ENCODE measurements at places on chromosomes 7 and 10.
A peak's percentile ranks its signal among the peaks of the same experiment; 100 is the strongest.

DNA sequence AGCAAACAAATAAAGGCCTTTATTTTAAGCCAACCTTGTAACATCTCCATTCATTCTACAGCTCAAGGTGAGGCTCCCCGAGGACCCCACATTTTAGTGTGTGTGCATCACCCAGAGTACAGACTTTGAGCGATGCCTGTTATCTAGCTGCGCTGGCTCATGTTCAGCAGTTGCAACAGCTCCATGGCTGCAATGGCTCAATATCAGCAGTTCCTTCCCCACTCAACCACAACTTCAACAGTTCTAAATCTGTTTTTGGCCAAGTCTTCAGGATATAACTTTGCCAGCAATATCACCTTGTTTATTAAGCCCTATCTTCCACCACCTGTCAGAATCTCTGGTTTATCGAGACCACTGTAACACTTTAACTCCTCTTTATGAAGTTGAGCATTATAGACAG lies 95.8 kb downstream of the WNT2 start:
- no peak for DNase-seq

DNA sequence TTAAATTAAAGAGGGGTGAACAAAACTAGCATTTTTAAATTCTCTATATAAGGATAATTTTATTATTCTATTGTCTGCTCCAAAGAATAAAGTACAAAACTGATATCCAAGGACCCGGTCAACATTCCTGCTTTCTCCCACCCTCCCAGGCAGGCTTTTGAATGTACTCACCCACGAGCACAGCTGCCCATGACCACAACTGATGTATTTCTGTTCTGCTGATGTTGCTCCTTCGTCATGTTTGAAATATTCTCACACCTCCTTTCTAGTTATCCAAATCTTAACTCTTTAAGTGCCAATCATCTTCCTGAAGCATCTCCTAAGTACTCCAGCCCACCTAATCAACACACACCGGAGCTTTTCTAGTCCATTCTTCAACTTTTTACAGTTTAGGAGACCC lies 46.7 kb downstream of the CALD1 start:
- no peak for DNase-seq

GRCh38 chr7:38232502-38233366 lies 40.7 kb downstream of the TARP start:
- peak; percentile 17 for DNase-seq

DNA sequence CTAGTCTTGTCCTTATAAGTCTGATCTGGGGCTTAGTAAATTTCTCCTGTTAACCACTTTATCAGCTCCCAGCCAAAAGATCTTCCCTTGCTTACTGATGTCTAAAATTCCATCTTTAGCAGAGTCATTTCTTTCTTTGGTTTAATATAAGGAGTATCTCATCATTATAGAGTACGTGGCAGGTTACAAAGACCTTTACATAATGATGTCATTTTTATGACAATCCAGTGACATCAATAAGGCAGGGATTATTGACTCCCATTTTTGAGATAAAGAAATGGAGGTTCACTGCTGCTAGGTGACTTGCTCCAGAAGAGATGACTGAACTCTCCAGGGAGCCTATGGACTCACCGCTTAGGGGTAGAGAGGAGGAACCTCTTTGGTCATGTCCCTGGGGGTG lies 8.1 kb upstream of the IFRD1 start:
- no peak for DNase-seq

DNA sequence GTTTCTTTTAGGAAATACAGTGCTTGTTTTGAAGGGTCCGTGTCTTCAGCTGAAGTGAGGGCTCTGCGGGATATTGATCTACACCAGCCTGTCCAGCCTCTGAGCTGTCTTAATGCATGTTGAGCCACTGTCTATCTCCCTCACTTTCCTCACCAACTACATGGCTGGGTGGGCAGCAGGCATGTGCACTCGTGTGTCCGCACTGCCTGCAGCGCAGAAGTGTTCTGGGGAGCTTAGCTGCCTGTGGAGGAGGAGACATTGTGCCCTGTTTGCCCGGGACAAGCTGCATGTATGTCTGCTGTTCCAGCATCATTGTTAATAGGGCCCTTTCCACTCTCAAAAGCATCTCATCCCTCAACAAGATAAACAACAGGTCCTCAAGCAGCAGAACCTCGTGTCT lies 133.1 kb upstream of the EEPD1 start:
- DNase-seq: no peak

DNA sequence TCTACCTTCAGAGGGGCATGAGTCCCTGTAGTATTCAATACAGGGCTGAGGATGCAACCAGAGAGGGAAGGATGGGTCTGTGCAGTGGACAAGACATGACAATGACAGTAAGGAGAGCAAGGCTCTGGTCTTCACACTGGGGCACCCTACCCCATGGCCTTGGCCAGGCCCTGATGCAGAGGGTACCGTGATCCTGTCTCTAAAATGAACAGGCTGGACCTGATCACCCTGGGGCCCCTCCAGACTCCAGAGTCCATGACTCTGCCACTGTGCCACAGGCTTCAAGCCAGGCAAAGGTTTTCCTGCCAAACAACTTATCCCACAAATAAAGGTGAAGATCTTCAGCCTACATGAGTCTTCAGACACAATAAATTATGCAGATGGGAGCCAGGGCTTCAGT lies 4.9 kb downstream of the MAT1A start:
- no peak for DNase-seq

- no peak for DNase-seq
Measured at GRCh38 chr7:154777489-154777888, 225.4 kb downstream of the PAXIP1 start.

DNA sequence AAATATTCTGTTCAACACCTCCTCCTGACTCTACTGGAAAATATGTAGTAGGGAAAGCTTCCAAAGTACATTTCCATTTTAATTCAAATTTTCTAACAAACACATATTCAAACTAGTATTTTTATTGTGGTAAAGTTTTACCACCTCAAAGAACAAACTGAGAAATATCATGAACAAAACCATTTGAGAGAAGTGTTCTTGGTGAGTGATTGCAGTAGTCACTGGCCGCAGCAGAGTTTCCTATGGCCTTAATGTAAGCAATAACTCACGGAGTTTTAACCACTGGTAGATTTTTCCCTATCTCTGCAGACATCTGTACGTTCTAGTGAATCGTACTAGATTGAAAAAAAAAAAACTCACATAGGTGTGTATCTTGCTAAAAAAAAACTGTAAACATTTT lies 487.0 kb upstream of the FZD8 start:
- no peak for DNase-seq

- DNase-seq: no peak
Measured at GRCh38 chr10:78473006-78473405, 439.3 kb downstream of the RPS24 start.

GRCh38 chr7:25624833-25625232 lies 396.5 kb upstream of the NPVF start:
- DNase-seq: no peak

DNA sequence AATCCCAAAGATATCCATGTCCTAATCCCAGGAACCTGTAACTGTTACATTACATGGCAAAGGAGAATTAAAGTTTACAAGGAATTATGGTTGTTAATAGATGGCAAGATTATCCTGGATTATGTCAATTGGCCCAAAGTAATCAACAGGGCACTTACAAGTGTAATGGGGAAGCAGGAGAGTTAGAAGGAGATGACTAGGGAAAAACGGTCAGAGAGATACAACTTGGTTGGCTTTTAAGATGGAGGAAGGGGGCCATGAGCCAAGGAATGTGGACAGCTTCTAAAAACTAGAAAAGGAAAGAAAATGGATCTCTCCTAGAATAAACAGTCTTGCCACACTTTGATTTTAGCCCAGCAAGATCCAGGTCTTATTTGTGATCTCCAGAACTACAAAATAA lies 3.3 kb downstream of the JMJD1C start:
- DNase-seq: no peak

DNA sequence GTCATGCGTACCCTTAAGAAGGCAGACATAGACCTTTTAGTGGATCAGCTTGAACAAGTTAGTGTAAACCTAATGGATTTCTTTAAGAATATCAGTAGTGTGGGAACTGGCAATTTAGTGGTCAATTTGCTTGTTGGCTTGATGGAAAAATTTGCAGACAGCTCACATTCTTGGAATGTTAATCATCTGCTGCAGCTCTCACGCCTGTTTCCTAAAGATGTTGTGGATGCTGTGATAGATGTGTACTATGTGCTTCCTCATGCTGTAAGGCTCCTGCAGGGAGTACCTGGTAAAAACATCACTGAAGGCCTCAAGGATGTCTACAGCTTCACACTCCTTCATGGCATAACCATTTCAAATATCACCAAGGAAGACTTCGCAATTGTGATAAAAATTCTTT lies 103.4 kb downstream of the ABCA13 start:
- DNase-seq: no peak

- DNase-seq: no peak
Measured at GRCh38 chr7:83579740-83580139, 69.2 kb downstream of the SEMA3E start.

DNA sequence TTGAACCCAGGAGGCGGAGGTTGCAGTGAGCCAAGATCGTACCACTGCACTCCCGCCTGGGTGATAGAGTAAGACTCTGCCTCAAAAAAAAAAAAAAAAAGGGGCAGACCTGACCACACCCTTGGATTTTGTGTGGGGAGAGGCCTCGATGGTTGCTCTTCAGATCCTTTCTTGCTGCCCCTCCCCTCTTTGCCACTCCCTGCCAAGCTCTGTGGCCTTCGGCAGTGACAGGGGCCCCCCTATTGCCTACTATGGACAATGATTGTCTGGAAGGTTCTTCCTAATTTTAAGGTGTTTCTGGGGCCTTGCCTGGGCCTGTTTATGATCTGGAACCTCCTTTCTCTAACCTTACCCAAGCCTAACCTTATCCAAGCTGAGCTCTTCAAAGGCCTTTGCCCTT lies 795 bp downstream of the PRF1 start:
- no peak for DNase-seq

GRCh38 chr7:31302356-31302755 lies 38.2 kb downstream of the NEUROD6 start:
- DNase-seq: no peak

DNA sequence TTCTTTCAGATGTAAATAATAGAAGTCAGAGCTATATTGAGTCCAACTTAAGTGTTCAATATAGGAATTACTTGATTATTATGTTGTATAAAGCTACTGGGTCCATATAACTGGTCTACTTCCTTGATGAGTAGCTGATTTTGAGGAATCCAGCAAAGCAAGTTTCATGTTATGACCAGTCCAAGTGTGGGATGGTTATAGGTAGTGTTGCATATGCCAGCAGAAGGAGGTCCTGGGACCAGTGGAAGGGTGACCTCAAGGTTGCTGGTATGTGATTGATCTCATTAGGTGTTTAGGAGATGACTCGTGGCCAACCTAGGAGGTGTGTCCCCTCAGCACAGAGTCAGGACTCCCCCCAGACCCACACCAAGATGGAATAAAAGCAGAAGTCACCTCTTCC lies 551.5 kb downstream of the KCNMA1 start:
- no peak for DNase-seq

- peak; percentile 37 for DNase-seq
Measured at GRCh38 chr10:48614481-48615390, 9.9 kb upstream of the ARHGAP22 start.

DNA sequence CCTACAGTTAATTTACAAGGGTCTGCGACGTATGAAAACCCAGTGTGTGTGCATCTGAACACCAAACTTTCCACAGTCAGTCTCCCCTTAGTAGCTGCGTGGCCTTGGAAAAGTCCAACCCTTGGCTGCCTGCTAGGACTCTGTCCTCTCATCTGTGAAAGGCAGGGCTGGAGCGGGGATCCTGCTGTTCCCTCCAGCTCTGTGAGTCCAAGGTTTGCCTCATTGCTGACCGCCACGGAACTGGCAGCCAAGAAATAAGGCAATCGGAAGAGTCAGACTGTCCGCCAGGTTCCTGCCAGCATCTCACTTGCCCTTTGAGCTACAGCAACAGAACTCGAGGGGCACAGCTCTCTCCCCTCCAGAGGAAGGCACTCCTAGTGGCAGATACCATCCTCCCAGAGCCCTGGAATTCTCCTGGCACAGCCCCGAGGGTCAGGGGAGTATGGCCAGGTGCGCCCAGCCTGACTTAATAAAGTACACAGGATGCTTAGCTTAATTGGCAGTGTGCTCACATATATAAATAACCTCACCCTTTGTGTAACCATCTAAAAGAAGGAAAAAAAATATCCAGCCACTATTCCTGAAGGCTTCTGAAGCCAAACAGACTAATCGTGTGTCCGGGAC lies 530.1 kb upstream of the FOXK1 start:
- no peak for DNase-seq

GRCh38 chr10:73956476-73957359 lies 41.2 kb upstream of the VCL start:
- peak; percentile 47 for DNase-seq

DNA sequence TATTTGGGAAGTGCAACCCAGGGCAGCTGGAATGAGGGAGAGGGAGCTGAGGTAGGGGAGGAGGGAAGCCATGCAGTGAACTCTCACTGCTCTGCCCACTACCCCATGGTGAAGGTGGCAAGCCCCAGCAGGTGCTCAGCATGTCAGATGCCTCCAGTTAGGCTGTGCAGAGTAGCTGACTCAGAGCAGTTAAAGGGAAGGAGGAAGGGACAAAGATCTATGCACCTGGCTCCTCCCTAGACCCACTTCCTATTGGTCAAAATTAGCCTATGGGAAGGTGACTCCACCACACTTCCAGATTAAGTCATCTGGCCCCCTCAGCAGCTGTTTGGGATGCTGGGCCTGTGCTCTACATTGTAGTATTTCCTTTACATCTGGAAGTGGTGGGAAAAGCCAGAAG lies 125.7 kb upstream of the MTPN start:
- DNase-seq: no peak

Measured in NAMALWA (cell line).